ENCODE measurements at places on chromosomes 7 and 10.

DNA sequence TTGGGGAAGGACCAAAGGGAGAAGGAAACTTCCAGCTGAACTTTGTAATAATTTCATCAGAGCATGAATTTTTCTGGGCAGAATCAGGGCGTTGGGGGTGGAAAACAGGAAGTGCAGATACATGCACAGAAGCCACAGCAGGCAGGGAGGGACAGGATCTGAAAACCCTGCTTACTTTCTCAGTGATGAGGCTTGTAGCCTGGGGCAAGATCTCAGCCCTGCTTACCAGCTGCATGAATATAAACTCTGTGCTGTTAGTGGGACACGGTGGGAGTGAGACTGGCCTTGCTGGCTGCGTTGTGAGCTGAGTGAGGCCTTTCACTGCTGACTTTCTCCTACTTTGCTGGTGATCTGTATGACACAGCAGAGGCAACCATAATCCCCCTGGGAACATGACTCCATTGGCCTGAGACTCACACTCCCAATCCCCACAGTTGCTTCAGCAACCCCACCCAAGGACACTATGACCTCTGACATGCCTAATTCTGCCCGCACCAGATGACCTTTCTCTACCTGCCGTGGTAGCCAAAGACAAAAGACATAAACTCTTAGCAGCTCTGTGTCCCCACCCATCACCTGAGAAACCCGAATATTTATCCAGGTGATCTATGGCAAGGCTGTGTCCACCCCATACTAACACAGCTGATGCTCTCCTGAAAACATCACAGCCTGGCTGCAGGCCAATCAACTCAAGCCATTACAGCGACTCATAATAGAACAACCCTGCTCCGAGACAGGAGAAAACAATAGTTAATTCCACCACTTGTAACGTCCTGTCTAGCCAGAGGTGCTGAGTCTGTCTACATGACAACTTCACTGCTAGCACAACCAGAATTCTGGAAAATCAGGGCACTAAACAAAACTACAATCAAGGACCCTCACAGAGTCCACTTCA is 190.7 kb upstream of the CHRM2 start:
- no peak for DNase-seq

GRCh38 chr10:3048119-3049019 is 19.0 kb upstream of the PFKP start:
- no peak for DNase-seq

GRCh38 chr7:146655928-146656797 is 539.6 kb downstream of the CNTNAP2 start:
- peak; percentile 74 for DNase-seq

DNA sequence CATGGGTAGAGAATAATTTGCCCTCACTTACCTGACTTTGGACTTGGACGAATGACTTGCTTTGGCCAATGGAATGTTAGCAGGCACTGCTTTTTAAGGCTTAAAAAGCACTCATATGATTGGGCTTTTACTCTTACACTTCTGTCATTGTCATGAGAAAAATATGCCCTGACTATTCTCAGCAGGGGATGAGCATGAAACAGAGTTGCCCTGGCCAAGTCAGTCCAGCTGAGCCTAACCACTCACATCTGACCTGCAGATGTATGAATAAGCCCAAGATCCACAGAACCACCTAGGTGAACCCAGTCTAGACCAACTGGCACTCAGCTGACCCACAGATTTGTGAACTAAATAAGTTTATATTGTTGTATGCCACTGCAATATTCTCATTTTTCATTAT is 573.5 kb downstream of the TNS3 start:
- no peak for DNase-seq

DNA sequence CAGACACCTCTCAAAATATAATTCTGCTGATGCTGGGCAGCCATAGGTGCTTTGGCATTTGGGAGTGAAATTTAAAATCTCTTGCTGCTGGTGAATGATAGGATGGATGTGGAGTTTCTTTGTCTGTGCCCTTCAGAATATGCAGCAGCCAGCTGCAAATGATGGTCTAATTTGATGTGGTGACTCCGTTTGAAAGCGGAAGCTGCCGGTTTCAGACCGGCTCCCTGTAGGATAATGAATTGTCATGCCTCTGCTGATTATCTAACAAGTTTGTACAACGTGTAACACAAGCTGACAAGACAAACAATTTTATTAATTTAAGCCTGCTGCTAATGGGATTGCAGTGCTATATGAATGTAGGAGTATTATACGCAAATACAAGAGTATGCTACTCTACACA is 103.5 kb downstream of the SND1 start:
- no peak for DNase-seq

GRCh38 chr10:43229208-43230061 is 37.4 kb downstream of the RASGEF1A start:
- DNase-seq: no peak

DNA sequence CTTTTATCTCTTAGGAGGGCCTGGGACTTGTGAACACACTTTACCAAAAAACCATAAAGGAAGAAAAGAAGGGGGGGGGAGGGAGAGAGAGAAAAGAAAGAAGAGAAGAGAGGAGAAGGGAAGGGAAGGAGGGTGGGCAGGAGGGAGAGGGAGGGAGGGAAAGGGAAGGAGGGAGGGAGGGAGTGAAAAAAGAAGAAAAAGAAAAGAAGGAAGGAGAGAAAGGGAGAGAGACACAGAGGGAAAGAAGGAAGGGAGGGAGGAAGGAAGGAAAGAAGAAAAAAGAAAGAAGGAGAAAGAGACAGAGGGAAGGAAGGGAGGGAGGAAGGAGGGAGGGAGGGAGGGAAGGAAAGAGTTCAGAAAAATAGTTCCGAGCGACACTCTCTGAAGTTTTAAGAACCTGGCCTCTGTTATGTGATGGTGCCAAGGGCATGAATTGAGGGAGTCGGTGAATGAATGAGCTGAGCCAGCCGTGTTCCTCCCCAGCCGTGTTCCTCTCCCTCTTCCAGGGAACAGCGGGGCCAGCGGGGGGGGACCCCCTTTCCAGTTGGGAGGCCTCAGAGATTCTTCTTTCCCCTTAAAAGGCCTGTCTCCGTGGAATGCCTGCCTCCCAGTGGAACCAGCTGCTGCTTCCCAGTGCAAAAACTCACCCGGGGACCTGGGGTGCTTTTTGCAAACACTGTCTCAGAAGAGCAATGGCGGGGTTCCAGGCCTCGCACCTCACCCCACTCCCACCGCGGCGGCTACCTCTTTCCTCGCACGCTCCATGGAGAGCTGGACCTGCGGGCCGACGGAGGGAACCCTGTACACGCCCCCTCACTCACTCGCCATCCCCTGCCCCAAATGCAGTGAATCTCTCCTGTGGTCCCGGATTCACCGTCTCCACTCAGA is 84.1 kb downstream of the FOXL3 start:
- DNase-seq: no peak

- no peak for DNase-seq
These were observed 68.1 kb downstream of the MAD1L1 start for GRCh38 chr7:2164646-2165045.

- DNase-seq: no peak
These were observed 89.8 kb upstream of the COL1A2 start for GRCh38 chr7:94304878-94305277.

- DNase-seq: no peak
These were observed 48.1 kb downstream of the WIPF3 start for GRCh38 chr7:29854257-29854938.

DNA sequence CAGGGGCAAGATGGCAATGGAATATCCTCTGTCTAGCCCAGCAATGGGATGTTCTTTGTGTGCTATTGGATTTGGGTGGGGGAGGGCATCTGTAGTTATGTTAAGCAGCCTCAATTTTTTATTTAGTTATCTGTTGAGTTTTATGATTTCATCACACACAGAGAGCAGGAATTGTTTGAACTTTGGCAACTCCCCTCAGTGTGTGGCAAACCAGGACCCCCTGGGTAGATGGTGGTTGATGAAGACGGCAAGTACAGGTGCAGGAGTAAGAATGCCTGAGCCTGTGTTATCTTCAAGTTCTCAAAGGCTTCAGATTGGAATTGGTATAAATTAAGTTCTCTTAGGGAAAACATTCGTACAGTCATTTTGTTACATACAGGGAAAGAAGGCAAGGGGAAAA is 142.4 kb upstream of the SAMD8 start:
- DNase-seq: no peak

- no peak for DNase-seq
These were observed 88.3 kb downstream of the GOLGA7B start for GRCh38 chr10:97937928-97938327.

GRCh38 chr10:90960355-90960814 is 39.5 kb upstream of the ANKRD1 start:
- no peak for DNase-seq

DNA sequence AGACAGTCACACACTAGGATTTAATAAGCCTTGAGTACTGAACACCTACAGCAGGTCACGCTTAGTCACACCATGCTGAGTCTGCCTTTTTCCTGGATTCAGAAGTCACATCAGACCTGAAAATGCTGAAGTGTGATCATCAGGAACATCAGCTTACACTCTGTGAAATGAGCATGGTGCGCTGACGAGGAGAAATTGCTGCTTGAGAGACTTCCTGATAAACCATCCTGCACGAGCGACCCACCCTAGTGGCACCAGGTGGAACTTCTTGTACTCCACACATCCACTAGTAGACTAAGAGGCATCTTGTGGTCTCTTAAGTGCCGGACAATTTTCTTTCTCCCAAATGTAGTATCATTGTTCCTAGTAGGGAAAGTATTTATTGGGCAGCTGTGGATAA is 51.8 kb upstream of the MRLN start:
- DNase-seq: no peak

- DNase-seq: no peak
These were observed 83.4 kb upstream of the SMNDC1 start for GRCh38 chr10:110387983-110388686.

DNA sequence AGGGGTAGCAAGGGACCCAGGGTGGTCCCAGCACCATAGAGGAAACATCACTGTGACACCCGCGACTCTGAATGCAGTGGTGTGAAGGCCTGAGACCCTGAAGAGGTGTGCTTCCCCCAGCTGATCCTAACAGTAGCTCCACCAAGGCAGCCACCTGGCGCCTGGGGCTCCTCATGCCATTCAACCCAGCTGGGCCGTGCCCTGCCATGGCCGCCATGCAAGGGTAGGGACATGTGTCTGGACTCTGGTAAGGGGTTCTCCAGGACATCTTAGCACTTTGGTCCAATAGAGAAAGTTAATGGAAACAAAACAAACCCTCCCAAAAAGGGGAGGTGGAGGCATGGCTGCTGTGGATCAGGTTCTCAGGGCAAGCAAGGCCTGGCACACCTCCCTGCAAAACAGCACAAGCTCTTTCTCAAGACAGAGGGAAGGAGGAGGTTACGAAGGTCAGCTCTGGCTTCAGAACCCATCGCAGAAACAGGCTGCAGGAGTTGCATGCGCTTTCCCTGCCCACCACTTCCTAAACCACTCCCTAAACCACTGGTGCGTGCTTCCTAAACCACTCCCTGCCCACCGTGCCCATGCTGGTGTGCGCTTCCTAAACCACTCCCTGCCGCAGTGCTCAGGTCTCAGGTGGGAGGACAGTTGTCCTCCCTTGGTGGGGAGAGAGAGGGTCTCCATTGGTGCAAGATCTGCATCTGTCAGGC is 108.7 kb downstream of the LARP4B start:
- DNase-seq: no peak

DNA sequence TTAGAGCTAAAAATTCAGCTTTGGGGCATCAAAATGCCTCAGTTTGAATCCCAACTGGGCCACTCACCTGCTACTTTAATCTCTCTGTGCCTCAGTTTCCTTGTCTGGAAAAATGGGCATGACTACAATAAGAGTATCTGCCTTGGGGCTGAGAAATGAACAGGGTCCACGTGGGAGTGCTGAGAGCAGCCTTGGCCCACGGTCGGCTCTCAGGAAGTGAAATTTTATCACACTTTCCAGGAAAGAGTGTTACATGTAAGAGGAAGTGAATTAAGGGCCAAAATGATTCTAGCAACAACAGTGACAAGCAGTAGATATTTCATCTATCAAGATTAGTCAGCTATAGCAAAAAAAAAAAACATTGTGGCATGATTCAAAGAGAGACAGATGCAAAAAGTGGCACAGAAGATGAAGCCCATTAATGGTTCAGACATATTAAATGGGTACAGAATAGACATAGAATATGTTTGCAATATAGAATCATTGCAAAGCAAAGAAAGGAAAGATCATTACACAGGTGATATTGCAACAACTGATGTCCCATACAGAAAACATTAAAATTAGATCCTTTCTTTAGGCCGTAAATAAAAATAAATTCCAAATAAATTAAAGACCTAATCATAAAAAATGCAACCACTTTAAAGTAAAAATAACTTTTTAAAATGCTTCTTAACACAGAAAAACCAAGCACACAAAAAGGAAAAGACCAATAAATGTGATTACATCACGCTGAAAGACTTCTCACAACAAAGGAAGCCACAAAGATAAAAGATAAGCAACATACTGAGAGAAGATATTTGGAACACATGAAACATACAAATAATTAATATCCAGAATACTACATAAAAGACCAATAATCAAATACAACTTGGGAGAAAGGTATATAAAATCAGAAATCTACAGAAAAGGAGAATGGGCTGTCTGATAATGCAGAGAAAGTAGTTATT is 4.3 kb downstream of the TMEM273 start:
- no peak for DNase-seq

- no peak for DNase-seq
These were observed 53.3 kb downstream of the UNC5B start for GRCh38 chr10:71265618-71266146.

- DNase-seq: peak; percentile 34
These were observed 5.4 kb downstream of the CEP41 start for GRCh38 chr7:130435311-130435854.

GRCh38 chr7:139896831-139897230 is 67.8 kb downstream of the TBXAS1 start:
- DNase-seq: no peak

- no peak for DNase-seq
These were observed 211.8 kb downstream of the CSTF2T start for GRCh38 chr10:51487576-51487975.

DNA sequence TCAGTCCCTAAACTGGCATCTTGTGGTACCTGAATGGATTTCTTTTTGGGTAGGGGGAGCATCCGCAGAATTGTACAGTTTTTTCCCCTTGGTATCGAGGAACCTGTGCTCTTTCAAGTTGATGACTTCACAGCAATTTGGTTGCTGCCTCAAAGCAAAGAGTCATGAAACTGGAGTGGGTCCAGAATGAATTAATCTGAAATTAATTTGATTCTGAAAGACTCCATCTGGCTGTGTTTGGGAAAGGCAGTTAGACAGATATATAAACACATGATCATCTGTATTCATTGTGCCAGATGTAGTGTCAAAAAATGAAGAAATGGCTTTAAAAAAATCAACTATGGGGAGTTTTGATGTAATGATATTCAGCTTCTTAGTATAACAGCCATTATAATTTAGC is 136.1 kb downstream of the CELF2 start:
- DNase-seq: peak; percentile 68

GRCh38 chr7:140005341-140005740 is 57.4 kb downstream of the PARP12 start:
- no peak for DNase-seq

DNA sequence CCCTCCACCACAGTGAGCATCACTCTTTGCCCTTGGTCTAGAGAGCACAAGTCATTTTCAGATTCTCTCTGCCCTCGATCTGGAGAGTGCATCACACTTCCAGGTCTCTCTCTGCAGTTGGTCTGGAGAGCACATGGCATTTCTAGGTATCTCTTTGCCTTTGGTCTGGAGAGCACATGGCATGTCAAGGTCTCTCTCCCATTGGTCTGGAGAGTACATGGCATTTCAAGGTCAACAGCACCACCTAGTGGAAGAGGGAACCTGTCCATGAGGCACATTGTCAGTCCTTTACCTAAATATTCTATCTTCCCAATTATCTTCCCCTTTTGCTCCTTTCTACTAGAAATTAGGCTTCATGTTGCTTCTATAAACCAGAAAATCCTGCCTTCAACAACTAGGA is 1139.4 kb downstream of the XPNPEP1 start:
- peak; percentile 8 for DNase-seq
